Sigmoid colon (tissue), 7 donors: ENCODE measurements at places on chromosomes 5 and 9. TPM values are rescaled to one million over a fixed set of nuclear protein-coding genes. Genes with fewer than 3 reads are reported as not detected.

- H3K36me3 ChIP-seq = no peaks in the 10 kb centered on the region
- H3K4me3 ChIP-seq = no peak overlapping the region
- H3K27ac ChIP-seq = peak overlapping the region; percentile 86
- DNase-seq = peak; percentile 73
- H3K27me3 ChIP-seq = no peaks in the 10 kb centered on the region
- H3K4me1 ChIP-seq = peaks cover 37% of the 10 kb centered on the region
Observed at GRCh38 chr5:68172314-68172713, 43.2 kb upstream of the PIK3R1 start.

GRCh38 chr9:101073122-101073521 lies 44.6 kb downstream of the PLPPR1 start:
- no peaks in the 10 kb centered on the region for H3K36me3 ChIP-seq
- H3K4me3 ChIP-seq = no peak overlapping the region
- H3K27me3 ChIP-seq = no peaks in the 10 kb centered on the region

DNA sequence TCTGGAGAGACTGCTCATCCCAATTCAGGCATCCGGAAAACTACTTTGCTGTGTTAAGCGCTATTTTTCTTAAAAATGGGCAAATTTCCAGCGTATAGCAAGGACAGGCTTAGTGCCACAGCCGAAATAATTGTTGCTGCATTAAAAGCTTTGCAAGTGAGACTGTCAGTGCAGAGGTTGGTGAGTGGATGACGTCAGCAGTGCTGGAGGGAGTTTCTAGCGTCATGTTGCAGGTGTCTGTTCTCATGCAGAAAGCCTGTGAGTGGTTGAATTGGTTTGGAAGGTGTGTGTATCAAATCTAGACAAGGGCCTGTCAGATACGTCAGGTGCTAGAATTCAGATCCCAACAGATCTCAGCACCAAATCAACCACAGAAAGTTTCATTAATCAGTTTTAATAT lies 204.4 kb downstream of the TRIO start:
- H3K4me1 ChIP-seq = peaks cover 10% of the 10 kb centered on the region
- no peaks in the 10 kb centered on the region for H3K27me3 ChIP-seq
- DNase-seq = no peak
- no peaks in the 10 kb centered on the region for H3K36me3 ChIP-seq
- no peak overlapping the region for H3K4me3 ChIP-seq
- H3K27ac ChIP-seq = no peak overlapping the region

- H3K4me3 ChIP-seq = no peak overlapping the region
- no peaks in the 10 kb centered on the region for H3K27me3 ChIP-seq
- no peak overlapping the region for H3K27ac ChIP-seq
- H3K36me3 ChIP-seq = no peaks in the 10 kb centered on the region
Observed at GRCh38 chr9:108417726-108418125, 438.1 kb downstream of the ACTL7B start.

DNA sequence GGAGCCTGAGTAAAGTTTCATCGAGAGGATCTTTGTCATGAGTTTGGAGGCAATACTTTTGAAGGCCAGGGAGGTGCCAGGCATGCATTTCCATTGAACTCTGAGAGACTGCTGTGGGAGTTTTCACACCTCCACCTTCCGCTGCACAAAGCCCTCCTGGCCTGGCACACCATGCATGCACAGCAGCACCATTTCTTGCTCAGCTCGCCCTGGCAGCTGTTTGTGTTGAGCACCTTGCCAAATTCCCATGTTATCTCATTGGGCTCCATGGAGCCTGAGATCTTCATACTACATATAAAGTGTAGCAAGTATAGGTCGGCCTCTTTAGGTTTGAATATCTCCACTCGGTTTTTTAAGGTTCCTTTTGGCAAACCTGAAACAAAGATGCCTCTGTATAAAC lies 125.7 kb upstream of the CLINT1 start:
- H3K27ac ChIP-seq = no peak overlapping the region
- no peak overlapping the region for H3K4me3 ChIP-seq
- H3K36me3 ChIP-seq = no peaks in the 10 kb centered on the region
- peaks cover 14% of the 10 kb centered on the region for H3K4me1 ChIP-seq
- H3K27me3 ChIP-seq = no peaks in the 10 kb centered on the region

- no peak overlapping the region for H3K27ac ChIP-seq
- peaks cover 19% of the 10 kb centered on the region for H3K4me1 ChIP-seq
- no peaks in the 10 kb centered on the region for H3K27me3 ChIP-seq
- no peak for DNase-seq
- no peak overlapping the region for H3K4me3 ChIP-seq
Observed at GRCh38 chr5:61417340-61417739, 85.3 kb downstream of the ZSWIM6 start.

CTXN3 gene
- not detected for total RNA-seq

- H3K36me3 ChIP-seq = no peaks in the 10 kb centered on the region
- no peaks in the 10 kb centered on the region for H3K27me3 ChIP-seq
- DNase-seq = no peak
- H3K4me3 ChIP-seq = no peak overlapping the region
- no peaks in the 10 kb centered on the region for H3K4me1 ChIP-seq
Observed at GRCh38 chr9:20398536-20399338, 223.6 kb downstream of the MLLT3 start.

DNA sequence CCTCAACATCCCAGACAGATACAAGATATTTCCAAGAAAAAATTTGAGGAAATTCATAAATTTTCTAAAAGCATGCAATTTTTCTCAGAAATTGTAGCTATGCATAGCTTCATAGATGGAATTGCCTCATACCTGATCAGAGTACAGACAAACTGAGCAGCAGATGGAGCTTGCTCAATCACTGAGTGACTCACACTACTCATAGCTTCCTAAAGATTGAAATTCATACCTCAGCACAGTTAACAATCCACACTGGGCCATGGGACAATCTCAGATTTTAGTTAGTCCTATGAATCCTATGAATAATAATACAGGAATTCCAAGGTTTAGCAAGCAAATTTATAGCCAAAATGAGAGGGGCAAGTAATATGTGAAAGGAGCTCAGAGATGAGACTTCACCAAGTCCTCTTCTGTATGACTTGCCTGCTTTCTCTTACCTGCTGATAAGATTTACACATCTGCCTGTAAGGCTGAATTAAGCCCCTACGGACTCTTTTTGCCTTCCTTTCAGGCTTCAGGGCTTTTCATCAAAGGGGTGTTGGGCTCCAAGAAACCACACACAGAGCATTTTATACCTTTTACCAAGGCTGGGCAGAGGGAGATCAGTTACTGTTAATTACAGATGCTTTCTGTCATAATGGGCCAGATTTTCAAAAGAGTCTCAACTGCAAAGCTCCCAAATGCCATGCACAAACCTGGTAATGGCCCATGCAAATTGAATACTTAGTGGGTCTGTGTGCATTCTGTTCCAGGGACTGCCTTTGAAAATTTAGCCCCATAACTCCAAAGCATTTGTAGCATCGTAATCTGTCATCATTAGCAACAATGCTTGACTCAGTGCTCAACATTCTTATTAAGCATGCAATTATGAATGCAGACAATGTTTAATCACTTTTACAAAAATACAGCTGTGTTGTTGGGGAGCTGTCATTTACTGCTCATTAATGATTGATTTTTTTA lies 439.3 kb downstream of the DTWD2 start:
- H3K27ac ChIP-seq = no peak overlapping the region
- H3K4me3 ChIP-seq = no peak overlapping the region
- H3K27me3 ChIP-seq = no peaks in the 10 kb centered on the region
- DNase-seq = no peak

OTP gene
- not detected for total RNA-seq
